IMR-90 (cell line): ENCODE measurements at places on chromosomes 1 and 21. TPM values are rescaled to one million over a fixed set of nuclear protein-coding genes. Genes with fewer than 3 reads are reported as not detected.

Gene SLC45A3
- total RNA-seq: 1.1 and 1.4 TPM in 2 replicates

DNA sequence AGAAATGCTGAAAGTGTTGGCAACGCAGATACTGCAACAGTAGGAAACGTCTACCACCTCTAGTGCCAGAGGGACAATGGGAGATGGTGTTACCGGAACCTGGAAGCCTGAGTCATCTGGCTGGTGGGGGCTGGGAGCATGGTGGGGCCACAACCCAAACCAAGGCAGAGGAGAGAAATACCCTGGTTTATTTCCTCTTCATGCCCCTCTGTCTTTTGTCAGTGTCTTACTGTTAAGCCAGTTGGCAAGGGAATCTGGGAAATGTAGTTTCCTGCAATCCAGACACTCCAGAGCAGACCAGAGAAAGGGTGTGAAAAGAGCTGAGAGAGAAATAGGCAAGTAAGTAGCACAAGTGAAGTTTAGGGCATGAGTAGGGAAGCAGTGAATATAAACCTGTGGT lies 14.8 kb downstream of the DNTTIP2 start:
- DNase-seq: no peak

Gene CHIA
- total RNA-seq: not detected in 2 replicates

DNA sequence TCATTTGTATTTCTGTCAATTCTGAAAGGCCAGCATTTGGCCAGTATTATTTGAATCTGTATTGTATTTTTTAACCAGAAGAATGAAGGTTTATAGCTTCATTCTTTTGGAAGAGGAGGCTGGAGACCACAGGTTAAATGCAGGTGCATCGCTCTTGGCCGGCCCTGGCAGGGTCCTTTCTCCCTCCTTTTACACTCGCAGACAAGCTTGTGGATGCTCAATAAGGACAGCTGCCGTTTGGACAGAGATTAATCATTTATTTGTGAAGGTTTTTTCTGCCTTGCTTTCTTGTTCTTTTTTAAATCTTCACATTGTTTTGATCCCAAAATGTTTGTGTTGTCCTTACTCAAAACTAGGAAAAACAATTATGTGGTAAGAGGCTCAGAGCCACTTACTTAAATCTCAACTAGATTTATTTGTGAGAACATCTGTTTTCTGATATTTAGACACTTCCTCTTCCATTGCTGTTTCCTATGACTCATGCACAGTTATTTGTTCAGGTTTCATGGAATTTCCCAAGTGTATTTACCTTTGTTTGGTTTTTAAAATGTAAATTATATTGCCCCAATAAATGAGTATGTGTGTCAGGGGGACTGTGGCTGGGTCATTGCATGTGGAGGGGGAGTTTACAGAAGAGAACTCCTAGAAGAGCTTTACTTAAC lies 46.7 kb upstream of the LAMC2 start:
- peak; percentile 67 for DNase-seq

Gene LCE2B
- not detected in 2 replicates for total RNA-seq

Gene TOR3A
- 11.9 and 16.8 TPM in 2 replicates for total RNA-seq

DNA sequence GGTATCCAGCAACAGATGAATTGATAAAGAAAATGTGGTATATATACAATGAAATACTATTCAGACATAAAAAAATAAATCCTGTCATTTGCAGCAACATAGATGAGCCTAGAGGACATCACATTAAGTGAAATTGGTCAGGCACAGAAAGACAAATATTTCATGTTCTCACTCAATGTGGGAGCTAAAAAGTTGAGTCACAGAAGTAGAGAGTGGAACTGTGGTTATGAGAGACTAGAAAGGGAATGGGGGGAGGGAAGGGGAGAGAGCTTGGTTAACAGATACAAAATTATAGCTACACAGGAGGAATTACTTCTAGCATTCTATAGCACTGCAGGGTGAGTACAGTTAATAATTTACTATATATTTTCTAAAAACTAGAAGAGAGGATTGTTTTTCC lies 37.1 kb upstream of the SERPINC1 start:
- peak; percentile 23 for DNase-seq

GRCh38 chr1:210726621-210727020 lies 397.9 kb downstream of the HHAT start:
- DNase-seq: peak; percentile 18

Gene C1orf232
- total RNA-seq: not detected in 2 replicates
